ENCODE measurements at places on chromosomes 2 and 18. TPM values are rescaled to one million over a fixed set of nuclear protein-coding genes. Genes with fewer than 3 reads are reported as not detected.

DNA sequence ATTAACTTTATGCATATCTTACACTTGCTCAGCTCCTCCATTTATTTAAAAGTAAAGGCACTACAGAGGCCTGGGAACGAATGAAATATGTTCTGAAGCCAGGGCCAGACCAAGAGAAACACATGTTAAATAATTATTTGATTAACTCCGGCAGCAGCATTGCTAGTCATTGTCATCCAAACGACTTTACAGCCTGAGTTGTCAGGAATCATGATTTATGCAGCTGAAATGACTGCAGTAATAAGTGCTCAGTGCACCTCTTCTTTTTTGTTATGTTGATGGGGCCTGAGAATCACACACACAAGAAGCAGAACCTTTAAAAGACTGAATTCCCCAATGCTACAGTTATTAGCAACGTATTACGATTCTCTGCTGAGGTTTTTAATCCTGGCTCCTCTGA is 58.9 kb downstream of the EPHA4 start:
- no peaks in the 10 kb centered on the region for H3K4me1 ChIP-seq
- no peaks in the 10 kb centered on the region for H3K36me3 ChIP-seq
- no peak overlapping the region for H3K27ac ChIP-seq
- no peak for DNase-seq
- H3K4me3 ChIP-seq = no peak overlapping the region

The TMEM178A gene
- not detected for total RNA-seq

The GALNT3 gene
- total RNA-seq = 0.13 TPM

- no peak for DNase-seq
- no peaks in the 10 kb centered on the region for H3K36me3 ChIP-seq
- no peak overlapping the region for H3K27ac ChIP-seq
- no peaks in the 10 kb centered on the region for H3K4me1 ChIP-seq
- no peak overlapping the region for H3K4me3 ChIP-seq
Observed at GRCh38 chr18:64330161-64330560, 181.3 kb upstream of the LINC00305 start.

GRCh38 chr2:121825003-121825950 is 69.8 kb downstream of the TSN start:
- no peak for DNase-seq
- H3K36me3 ChIP-seq = no peaks in the 10 kb centered on the region
- no peak overlapping the region for H3K4me3 ChIP-seq
- H3K27me3 ChIP-seq = peaks cover 5% of the 10 kb centered on the region
- no peak overlapping the region for H3K27ac ChIP-seq
- H3K4me1 ChIP-seq = no peaks in the 10 kb centered on the region

The TTR gene
- 0.53 TPM for total RNA-seq

GRCh38 chr2:41998186-41999127 is 49.4 kb upstream of the PKDCC start:
- H3K36me3 ChIP-seq = no peaks in the 10 kb centered on the region
- H3K27ac ChIP-seq = no peak overlapping the region
- DNase-seq = no peak
- no peaks in the 10 kb centered on the region for H3K4me1 ChIP-seq
- peaks cover 24% of the 10 kb centered on the region for H3K27me3 ChIP-seq
- H3K4me3 ChIP-seq = no peak overlapping the region

DNA sequence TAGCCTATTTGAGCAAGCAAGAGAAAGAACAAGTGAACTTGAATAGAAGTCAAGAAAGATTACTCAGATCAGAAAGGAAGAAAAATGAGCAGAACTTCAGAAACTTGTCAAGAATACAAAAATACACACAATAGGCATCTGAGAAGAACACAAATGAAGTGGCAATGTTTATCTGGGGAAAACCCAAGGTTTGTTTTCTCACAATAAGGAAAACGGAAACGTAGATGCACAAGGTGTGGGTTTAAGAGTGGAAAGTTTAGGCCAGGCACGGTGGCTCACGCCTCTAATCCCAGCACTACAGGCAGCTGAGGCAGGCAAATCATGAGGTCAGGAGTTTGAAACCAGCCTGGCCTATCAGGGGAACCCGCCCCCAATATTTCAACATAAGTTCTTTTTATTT is 159.5 kb upstream of the GYPC start:
- H3K36me3 ChIP-seq = no peaks in the 10 kb centered on the region
- no peak overlapping the region for H3K4me3 ChIP-seq
- H3K27me3 ChIP-seq = no peaks in the 10 kb centered on the region
- no peaks in the 10 kb centered on the region for H3K4me1 ChIP-seq
- DNase-seq = no peak
- H3K27ac ChIP-seq = no peak overlapping the region

Data from K562 (cell line).